ENCODE measurements at places on chromosomes 4 and X.

DNA sequence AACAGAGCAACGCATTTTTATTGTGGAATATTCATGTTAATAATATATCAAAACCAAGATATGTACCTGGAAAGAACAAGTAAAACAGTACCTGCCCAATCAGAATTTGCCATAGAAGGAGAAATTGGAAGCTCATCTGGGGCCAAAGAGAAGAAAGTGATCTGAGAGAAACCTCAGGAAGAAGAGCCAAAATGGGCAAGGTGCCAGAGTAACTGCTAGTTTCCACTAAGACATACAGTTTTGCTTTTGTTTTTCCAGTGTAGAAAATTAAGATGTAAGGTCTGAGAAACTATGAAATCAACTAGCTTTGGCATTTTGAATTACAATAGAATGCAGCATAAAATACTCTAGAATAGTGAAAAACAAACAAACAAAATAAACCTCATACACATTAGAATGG lies 2201.2 kb downstream of the ARAP2 start:
- DNase-seq, result no peak

GRCh38 chrX:150880808-150881165 lies 17.7 kb downstream of the CD99L2 start:
- DNase-seq, result no peak

DNA sequence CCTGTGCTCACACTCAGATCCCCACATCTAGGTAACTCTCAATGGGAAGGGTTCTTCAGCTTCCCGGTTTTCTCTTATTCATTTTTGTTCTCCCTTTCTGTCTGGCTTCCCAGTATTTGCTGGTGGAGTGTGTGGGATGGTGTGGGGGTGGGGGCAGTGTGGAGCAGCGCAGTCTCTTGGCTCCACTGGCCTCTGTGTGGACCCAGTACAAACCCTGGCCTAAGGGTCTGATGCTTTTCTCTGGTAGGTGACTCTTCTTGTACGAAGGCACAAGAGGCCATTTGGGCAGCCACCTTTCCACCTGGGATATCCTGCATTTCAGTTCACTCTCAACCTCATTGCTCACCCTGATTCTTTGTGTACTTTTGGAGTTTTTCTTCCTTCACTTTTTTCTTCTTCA lies 71.3 kb downstream of the NBDY start:
- no peak for DNase-seq

DNA sequence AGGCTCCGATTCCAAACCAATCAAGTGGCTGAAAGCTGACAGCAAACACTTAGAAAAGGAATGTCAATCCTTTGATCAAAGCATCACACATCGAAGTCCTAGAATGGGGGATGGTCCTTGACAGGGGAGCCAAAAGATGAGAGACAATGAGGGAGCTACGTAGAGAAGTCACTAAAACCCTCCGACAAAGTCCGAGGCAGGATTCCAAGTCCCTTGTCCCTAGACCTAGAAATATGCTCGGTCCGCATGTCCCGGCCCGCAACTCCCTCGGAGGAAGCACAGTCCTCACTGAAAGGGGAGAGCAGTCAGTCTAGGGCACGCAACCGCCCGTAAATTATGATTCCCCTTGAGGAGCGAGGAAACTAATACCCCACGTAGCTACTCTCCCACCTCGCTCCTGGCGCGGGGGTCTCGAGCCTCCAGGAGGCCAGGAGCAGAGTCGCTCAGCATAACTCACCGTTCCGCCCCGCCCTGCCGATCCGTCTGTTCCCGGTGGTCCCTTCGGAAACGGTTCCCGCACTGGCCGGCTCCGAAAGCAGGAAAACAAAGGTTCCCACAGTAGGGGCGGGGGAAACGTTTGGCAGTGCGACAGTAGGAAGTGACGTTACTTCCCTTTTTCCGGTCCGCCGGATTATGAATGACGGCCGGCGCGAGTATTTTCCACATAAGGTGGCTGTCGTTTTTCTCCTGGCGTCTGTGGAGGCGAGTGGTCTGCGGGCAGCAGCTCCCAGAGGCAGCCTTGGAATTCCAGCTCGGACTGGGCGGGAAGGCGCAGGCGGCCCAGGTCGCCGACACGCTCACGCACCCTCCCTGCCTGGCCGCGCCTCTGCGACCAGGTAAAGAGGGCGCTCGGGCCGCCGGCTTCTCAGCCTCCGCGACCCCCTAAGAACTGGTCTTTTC lies at the start of the genes GSTCD and INTS12:
GSTCD (plus strand) TSS at position 604 of the 900 bp plus-strand sequence. CDS start 8,830 bp downstream, outside the sequence.
INTS12 (minus strand) TSS at position 509 of the 900 bp plus-strand sequence. CDS start 8,684 bp downstream, outside the sequence.
- DNase-seq, result peak; percentile 88

GRCh38 chr4:89024051-89024675 lies 32.8 kb downstream of the FAM13A start:
- DNase-seq, result peak; percentile 87

GRCh38 chrX:67714004-67714403 lies 170.2 kb downstream of the AR start:
- DNase-seq, result no peak

GRCh38 chr4:107156443-107156842 lies 120.3 kb upstream of the DKK2 start:
- no peak for DNase-seq

DNA sequence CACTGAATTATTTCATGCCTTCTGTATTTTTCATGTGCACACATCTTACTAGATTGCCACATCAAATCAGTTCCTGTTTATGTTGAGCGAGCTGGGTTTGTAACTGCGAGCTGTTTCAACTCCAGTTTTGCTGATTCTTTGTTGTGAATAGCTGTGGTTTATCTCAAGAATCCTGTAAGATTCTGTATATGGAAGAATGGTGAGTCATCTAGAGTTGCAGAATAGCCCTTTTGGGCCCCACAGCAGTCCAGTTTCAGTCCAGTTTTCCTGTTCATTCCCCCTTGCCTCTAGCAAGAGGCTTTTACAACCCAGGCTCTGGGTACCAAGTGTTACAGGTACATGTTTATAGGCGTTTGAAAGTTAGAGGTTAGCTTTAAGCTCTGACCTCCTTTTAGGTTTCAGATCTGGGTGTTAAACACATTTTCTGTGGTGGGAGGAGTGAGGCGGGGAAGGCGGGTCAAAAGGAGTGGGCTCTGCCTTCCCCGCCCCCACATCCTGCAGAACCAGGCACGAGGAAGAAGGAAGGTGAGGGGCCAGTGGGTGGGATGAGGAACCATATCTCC lies 32.7 kb downstream of the TBC1D14 start:
- DNase-seq, result peak; percentile 83

GRCh38 chr4:66574145-66574978 lies 904.1 kb upstream of the EPHA5 start:
- no peak for DNase-seq

GRCh38 chr4:54669831-54670230 lies 12.1 kb downstream of the KIT start:
- no peak for DNase-seq

GRCh38 chr4:62051332-62051731 lies 851.2 kb downstream of the ADGRL3 start:
- no peak for DNase-seq

DNA sequence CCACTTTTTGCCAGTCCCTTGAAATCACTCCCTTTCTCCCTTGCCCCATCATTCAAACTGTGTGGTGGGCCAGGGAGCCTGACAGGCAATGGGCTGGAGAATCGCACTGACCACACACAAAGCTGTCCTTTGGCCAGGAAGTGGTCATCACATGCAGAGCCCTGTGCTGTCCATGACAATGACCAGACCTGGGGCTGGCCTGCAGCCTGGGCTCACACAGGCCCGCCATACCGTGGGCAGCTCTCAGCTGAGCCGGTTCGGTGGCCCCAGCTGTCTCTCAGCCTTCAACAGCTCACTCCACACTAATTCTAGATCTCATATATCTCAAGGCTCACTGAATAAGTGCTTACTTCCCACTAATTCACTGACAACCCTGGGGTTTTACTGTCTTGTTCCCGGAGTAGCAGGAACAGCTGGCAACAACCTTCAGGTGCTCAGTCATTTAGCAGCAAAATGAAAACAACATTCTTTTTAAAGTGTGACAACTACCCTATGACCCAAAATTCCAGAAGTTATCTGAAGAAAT lies 48.0 kb downstream of the USP46 start:
- DNase-seq, result no peak

DNA sequence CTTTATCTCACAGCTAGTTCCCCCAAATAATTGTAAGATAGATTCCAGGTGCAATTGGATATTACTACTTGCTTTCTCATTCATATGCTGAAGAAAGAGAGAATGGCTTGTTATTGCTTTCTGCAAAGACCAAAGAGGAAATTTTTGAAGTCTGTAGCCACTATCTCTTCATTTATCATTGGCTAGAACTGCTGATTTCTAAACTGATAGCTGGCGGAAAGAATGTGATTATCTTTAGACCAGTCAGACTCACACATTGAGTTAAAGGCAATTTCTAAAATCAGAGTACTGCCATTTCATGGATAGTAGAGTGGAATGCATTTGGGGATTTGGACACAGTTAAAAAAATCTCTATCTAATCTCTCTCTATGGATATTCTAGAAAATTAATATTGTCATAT lies 12.4 kb upstream of the TMPRSS11E start:
- DNase-seq, result no peak

DNA sequence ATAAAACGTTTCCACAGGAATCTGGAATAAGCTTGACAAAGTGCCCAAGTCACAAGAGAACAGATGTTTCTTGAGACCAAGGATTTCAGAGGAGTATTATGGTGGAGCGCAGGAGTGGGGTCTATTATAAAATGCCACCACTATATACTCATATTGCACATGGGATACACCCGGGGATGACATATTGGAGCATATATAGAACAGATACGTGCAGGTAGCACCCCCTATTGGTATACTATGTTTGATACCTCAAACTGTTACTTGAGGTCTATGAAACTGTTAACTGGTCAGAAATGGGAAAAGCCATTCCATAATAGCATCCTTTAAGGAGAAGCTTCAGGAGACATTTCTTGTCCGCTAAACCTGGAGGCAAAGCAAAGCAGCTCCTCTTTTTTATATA lies 86.0 kb downstream of the PCYT1B start:
- DNase-seq, result peak; percentile 12

DNA sequence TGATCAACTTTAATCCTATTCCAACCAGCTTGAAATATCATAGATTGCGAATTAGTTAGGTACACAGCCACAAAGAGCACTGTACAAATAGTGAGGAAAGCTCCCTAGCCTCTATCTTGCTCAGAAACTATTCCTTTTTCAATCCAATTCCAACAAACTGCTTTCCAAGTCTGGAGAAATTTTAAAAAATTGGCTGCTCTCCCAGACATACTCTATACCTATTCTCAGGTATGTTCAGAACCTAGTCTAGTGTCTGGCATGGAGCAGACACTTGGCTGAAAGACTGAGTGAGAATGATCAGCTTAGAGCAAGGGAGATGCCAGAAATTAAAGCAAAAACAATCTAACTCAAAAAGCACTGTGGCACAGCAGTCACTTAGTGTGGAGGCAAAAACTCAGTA lies 105.9 kb downstream of the SLC10A7 start:
- no peak for DNase-seq

GRCh38 chr4:79886557-79886956 lies 186.5 kb downstream of the ANTXR2 start:
- no peak for DNase-seq

- no peak for DNase-seq
Measured at GRCh38 chrX:149760965-149761364, 12.9 kb upstream of the HSFX1 start.

DNA sequence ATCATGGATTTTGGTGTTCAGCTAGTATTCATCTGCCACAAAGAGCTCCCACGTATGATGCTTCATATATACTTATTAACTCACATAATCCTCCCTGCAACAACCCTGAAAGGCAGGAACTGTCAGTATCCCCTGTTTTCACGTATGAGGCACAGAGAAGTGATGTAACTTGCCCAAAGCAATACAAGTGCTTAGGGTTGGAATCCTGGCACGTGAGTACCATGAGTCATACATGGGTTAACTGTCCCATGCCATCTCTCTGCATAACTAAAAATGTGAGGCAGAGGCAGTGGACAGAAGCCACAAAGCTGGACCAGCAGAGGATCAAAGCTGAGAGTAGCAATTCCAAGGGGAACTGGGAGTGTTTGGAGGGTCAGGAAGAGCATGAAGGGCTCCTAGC lies 35.7 kb upstream of the EGFL6 start:
- DNase-seq, result no peak

- DNase-seq, result peak; percentile 1
Measured at GRCh38 chrX:13579661-13580060, 10.3 kb downstream of the EGFL6 start.

- DNase-seq, result no peak
Measured at GRCh38 chr4:81921751-81922159, 450.0 kb upstream of the RASGEF1B start.

DNA sequence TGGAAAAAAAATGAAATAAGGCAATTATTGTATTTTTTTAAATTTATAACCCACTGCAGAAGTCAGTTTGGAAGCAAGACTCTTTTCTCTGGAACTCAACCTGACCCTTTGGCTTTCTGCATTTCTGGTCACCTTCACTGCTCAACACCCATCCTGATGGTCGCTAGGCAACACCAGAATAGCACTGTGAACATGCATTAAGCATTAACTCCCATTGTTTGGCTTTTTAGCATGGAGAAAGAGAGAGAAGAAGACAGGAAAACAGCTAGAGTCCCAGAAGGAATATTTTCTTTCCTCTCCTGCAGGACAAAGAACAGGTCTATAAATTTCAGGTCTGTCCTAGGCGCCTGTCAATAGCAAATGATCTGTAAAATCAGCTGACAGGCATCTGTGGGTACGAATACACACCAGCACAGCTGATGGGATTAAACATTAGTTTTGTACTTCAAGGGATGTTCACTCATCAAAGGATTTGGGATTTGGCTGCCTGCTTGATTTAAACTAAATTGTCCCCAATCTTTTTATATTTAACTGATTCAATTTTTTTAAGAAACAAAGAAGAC lies 137.2 kb upstream of the ETNPPL start:
- no peak for DNase-seq

DNA sequence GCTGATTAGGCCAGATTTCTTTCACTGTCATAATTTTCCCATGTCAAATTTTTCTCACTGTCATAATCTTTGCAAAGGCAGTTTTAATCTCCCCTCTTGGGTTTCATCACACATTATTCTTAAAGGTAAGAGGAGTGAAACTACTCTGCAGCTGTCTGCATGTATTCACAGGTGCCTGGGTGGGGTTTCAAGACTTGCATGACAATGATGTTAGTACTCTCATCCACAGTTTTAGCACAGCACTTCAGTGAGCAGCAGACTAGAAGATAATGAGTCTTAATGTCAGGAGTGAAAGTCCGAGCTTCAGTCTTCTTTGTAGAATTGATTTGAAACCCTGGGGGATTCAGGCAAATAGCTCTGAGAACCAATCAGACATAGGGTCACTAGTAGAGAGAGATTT lies 182.5 kb upstream of the GALNT7 start:
- no peak for DNase-seq

DNA sequence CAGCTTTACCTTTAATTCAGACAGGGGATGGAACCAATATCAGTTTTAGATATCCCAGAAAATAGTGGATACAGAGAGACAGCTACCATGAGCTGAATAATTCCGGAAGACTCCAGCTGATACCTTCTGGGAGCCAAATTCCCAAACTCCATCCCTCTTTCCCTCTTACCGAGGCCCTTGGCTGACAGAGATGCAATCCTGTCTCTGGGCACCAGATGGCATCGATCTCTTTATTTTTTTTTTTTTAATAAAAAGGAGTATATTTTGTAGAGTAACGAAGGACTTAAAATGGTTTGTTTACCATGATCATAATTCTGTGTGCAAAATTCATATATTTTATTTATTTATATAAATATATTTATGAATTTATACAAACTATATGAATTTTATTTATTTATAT lies 31.0 kb downstream of the RAB40A start:
- no peak for DNase-seq

GRCh38 chr4:99356992-99357391 lies 4.4 kb upstream of the ADH1C start:
- DNase-seq, result no peak

GRCh38 chrX:22758807-22759481 lies 240.8 kb upstream of the DDX53 start:
- no peak for DNase-seq
